Mesenteric fat pad (tissue), 1 donor: ENCODE measurements at places on chromosomes 13 and 19.

- no peak for DNase-seq
These were observed 78.2 kb downstream of the GGACT start for GRCh38 chr13:100510208-100510957.

DNA sequence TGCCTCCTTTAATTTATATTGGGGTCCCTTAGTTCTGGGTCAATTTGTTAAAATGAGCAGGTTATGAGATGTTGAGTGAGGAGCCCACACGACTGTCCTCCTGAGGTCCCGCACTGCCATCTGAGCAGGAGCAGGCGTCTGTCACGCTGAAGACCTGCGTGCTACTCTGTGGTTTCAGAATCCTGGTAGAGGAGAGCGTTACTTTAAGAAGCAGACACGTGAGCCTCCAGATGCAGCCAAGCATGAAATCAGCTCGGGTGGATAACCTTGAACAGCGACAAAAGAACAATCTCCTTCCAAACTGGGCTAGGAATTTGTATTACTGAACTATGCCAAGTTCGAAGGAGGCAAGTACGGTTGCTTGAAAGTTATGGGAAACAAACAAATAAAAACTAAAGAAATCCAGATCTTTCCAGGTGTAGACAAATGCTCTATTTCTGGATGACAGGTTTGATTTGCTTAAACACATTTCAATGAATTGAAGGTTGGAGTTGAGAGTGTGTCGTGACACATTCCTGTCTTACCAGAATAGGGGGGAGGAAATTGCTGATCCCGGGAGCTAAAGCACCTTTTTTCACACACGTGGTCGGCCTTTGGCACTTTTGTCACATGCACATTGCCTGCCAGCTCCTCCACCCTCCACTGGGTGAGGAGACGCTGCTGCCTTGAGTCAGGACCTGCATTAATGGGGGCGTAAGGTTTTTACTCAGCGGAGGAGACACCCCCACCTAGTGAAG is 945.5 kb upstream of the SLC10A2 start:
- no peak for DNase-seq

GRCh38 chr13:77213644-77214043 is 113.2 kb downstream of the MYCBP2 start:
- no peak for DNase-seq

DNA sequence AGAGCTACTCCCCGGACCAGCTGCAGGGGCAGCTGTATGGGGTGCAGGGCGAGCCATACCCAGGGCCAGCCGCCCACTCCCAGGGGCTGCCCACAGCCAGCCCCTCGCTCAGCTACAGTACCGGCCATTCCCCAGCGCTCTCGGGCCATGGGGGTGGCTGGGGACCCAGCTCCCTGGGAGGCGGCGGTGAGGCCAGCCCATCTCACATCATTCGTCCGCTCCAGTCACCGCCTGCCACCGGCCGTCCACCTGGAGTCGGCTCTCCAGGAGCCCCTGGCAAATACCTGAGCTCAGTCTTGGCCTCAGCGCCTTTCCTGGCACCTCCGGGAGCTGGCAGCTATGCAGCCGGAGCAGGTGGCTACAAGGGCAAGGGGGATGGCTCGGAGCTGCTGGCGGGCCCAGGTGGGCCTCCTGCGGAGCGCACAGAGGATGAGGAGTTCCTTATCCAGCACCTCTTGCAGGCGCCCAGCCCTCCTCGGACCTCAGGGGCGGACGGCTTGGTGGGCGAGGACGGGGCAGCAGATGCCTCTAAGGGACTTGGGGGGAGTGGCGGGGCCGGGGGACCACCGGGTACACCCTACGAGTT is 4.9 kb downstream of the PRR12 start:
- DNase-seq, result no peak

- DNase-seq, result no peak
These were observed 28.9 kb downstream of the MLLT1 start for GRCh38 chr19:6250909-6251308.

- no peak for DNase-seq
These were observed 21.3 kb downstream of the IPO5 start for GRCh38 chr13:97974773-97975172.

DNA sequence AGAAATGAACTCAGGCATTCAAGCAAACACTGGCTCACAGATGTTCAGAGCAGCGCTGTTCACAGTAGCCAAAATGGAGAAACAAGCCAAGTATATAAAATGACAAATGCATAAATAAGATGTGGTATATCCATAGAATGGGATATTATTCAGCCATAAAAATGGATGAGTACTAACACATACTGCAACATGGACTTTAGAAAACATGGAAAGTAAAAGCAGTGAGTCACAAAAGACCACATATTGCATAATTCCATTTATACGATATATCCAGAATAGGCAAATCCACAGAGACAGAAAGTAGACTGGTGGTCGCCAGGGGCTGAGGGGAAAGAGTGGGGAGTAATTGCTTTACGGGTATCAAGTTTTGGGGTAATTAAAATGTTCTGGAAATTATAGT is 6.6 kb downstream of the ZNF837 start:
- DNase-seq, result no peak
